ENCODE measurements at places on chromosomes 11 and 22.

GRCh38 chr11:83193315-83194280 is at the start of gene ANKRD42:
TSS of gene ANKRD42 (plus strand) at chr11:83193712. CDS start at chr11:83194671, 959 bp downstream.
- peak; percentile 97 for DNase-seq

DNA sequence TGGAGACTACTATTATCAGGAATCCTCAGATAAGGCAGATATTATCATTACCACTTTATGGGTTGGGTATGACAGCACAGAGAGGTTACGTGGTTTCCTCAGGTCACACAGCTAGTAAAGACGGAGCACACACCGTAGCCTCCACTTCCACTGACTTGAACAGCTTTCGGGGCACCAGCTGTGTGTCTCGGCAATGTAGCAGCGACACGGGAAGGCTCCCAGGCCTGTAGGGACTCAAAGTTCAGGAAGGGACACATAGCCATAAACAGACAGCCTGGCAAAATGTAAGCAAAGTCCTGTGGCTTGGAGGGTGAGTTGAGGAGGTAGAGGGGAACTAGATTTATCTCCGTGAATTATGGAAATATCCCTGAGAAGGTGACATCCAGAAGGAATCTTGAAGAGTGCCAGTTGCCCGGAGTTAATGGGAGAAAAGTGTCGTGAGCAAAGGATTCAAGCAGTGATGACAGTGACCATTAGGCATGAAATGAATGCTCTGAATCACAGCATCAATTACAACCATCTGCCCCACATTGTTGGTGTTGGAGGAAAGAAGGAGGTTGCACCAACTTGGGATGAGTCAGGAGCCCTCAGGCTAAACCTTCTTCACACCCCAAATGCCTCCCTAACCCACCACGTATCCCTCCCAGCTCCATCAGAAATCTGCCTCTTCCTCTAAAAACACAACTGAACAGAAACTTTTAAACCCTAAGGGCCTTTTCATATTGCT is 106.7 kb upstream of the ASPHD2 start:
- DNase-seq = no peak

DNA sequence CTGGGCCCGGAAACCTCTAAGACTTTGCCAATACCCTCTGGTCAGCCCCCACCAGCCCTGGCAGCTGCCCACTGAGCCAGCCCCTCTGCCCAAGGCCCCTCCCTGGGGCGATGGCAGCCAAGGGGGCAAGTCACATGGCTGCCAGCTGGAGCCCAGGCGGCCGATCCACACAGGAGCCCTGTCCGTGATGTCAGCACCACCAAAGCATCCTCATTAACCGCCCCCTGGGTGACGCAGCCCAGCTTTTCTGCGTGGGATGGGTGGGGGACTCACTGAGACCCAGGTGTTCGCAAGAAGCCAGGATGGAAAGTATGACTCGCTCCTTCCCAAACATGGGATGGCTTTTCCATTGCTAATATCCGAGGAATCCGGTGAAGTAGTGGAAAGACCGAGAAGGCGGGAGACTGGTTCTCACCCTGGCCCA is 46.6 kb upstream of the WNT7B start:
- DNase-seq = no peak

DNA sequence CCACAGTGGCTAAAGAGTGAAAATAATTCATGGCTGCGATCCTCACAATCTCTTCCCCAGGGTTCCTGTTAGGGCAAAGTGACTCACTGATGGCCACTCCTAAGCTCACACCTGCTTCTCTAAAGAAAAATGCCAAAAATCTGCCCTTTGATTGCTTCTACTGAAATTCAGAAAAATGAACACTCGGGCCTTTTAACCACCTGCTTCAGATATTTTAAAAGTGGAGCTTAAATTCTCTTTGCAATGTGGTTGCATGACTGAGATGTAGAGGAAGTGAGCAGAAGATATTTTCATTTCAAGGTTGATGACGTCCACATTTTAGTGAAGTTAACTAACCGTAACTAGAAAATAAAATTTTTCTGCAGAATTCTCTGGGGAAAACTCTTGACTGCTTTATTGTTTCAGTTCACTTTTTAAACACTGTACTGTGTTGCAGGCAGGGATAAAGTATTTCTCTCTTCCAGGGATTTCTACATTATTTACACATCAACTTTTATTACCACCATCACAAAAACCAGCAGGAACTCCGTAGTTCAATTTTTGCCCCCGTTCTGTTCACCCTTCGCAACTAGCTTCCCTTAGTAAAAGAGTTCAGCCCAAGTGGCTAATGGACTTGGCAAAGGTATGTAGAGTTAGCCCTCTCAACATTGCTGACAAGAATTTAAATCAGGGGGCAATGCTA is 8.5 kb downstream of the RAB30 start:
- peak; percentile 89 for DNase-seq
